ENCODE measurements at places on chromosomes 13 and 19. TPM values are rescaled to one million over a fixed set of nuclear protein-coding genes. Genes with fewer than 3 reads are reported as not detected.

KASH5 gene
- not detected for total RNA-seq

GFY gene
- total RNA-seq = not detected

LIM2 gene
- not detected for total RNA-seq

GRCh38 chr13:91196958-91197357 lies 150.5 kb upstream of the MIR17HG start:
- H3K27me3 ChIP-seq = no peaks in the 10 kb centered on the region
- DNase-seq = no peak
- no peak overlapping the region for H3K4me3 ChIP-seq
- no peaks in the 10 kb centered on the region for H3K36me3 ChIP-seq
- H3K4me1 ChIP-seq = no peaks in the 10 kb centered on the region

DNA sequence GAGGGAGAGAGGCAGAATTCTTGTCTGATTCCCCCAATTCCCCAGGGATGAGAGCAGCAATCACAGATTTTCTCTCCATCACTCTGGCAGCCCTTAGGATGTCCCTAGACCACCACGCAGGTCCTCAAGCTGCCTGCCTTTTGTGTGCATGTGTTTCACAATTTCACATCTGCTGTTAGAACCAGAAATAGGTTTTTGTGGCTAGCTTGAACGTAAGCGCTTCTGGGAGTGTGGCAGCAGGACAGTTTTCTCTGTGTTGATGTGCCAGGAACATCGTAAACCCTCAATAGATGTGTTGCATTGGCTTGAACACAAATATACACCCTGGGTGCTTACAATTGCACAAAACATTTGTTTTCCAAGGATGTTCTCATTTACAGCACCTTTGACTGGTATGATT lies 78.8 kb upstream of the TMTC4 start:
- no peak overlapping the region for H3K4me3 ChIP-seq
- H3K36me3 ChIP-seq = no peaks in the 10 kb centered on the region
- no peak for DNase-seq
- no peak overlapping the region for H3K27ac ChIP-seq

GRCh38 chr19:38519988-38520387 lies 86.5 kb downstream of the RYR1 start:
- peaks cover 4% of the 10 kb centered on the region for H3K4me1 ChIP-seq
- DNase-seq = no peak
- H3K27me3 ChIP-seq = no peaks in the 10 kb centered on the region

DNA sequence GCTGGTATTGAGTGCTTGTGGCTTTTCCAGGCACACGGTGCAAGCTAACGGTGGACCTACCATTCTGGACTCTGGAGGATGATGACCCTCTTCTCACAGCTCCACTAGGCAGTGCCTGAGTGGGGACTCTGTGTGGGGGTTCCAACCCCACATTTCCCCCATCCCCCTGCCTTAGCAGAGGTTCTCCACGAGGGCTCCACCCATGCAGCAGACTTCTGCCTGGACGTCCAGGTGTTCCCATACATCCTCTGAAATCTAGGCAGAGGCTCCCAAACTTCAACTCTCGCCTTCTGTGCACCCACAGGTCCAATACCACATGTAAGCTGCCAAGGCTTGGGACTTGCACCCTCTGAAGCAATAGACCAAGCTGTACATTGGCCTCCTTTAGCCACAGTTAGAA lies 25.3 kb upstream of the ZSCAN18 start:
- H3K27me3 ChIP-seq = no peaks in the 10 kb centered on the region
- no peak overlapping the region for H3K4me3 ChIP-seq
- H3K4me1 ChIP-seq = no peaks in the 10 kb centered on the region
- DNase-seq = no peak
- H3K27ac ChIP-seq = no peak overlapping the region
- H3K36me3 ChIP-seq = no peaks in the 10 kb centered on the region
